Left cardiac atrium (tissue), 4 donors: ENCODE measurements at places on chromosomes 3 and 15. TPM values are rescaled to one million over a fixed set of nuclear protein-coding genes. Genes with fewer than 3 reads are reported as not detected.

Gene ACOX2
- total RNA-seq = 20.1 TPM

Gene AGBL1
- 0.05 TPM for total RNA-seq

GRCh38 chr3:185788292-185788691 is 36.5 kb downstream of the IGF2BP2 start:
- no peak for DNase-seq

DNA sequence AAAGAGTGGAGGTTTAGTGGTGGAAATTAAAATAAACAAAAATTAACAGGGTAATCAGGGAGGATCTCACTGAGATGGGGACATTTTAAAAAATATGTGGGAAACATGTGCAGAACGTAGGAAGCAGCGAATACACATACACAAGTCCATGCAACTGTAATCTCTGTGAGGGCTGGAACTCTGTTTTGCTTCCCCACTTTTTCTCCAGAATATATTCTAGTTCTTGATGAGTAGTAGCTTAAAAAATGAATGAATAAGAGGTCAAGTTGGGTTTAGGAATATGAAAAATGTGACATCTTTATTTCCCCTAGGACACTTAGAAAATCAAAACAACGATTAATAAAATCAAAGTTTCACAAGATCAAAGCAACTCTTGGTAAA is 312.2 kb upstream of the ZNF717 start:
- no peak for DNase-seq

DNA sequence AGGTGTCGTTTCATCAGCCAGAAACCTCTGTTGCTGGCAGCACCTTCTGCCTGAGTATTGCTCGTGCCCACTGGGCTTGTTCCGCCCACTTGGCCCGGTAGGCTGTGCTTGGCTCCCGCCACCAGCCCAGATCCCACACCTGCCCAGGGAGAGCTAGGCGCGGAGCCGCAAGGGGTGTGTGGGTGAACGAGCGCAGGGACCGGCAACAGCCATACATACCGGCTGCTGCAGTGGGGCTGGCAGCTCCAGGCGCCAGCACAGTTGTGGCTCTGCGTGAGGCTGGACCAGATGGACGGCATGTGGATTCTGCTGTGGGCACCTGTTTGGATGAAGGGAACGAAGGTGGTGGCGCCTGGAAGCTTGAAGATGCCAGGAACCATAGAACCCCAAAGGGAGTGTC is 331.5 kb upstream of the MCTP2 start:
- DNase-seq = no peak
